ENCODE measurements at places on chromosomes 16 and 17.

DNA sequence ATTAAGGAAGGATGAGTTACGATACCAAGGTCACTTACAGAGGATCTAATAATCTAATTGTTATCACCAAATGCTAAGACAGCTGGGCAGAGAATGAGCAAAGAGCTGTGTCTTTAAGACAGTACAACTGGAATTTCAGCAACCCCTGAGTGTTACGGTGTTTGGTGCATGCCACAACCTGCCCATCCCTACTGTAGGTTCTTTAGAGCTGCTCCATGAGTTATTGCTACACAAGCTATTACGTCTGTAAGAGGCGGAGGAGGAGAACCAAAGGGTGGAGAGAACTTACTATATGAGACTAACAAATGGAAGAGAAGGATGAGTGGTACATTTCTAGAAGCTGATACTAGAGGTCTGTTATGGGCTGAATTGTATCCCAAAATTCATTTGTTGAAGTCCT lies 14.2 kb upstream of the C17orf78 start:
- no peak for DNase-seq

DNA sequence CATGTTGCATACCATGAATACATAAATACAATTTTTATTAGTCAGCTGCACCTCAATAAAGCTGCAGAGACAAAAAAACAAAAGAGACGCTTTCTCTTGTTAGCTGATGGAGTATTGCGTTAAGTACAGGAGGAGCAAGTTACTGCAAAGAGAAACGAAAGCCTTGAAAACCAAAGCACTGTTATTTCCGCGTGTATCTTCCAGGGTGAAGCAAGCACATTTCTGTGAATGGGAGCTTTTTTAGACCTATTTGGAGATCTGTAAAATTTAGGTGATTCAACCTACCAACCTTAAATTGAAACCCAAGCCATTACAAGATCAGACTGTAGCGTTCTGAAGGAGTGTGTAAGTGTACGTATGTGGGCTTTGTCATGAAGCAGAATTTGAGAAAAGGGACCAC lies 390.4 kb downstream of the SOX9 start:
- no peak for DNase-seq

- DNase-seq = peak; percentile 71
Observed at GRCh38 chr17:43766413-43767052, 7.9 kb upstream of the SOST start.

DNA sequence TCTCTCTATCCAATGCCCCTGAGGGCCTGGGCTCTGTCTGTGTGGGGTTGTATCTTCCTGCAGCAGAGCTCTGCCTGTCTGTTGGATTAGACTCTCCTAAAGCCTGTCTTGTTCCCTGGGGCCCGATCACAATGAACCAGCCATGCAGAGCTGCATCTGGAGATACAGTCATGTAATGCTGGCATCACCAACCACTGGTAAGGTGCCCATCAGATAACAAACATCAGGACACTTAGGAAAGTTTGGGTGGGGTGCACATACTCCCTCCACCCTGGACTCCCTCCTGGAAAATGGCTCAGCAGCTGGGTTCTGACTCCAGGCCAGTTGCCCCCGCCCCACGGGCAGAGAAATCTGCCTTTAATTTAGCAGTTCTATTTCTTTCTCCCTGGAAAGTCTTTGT lies 61.3 kb upstream of the BRD7 start:
- no peak for DNase-seq

GRCh38 chr17:34248511-34249024 lies 6.5 kb upstream of the CCL2 start:
- peak; percentile 63 for DNase-seq

- no peak for DNase-seq
Observed at GRCh38 chr17:17264430-17264829, 16.6 kb downstream of the COPS3 start.

DNA sequence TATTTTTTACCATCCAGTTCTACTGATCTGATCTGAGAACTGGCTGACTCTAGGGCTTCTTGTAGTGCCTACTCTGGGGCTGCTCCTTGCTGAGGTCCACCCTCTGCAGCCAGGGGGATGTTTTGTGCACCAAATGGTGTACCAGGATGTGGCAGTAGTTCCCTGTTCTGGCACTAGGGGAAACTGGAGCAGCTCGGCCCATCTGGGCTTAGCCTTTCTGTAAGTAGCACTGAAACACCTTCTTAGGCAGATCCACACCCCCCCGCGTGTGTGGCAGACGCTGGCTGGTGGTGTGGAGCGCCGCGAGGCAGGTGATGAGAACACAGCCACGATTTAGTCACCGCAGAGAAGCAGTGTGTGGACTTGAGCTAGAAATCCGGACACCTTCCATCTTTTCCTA lies 17.0 kb downstream of the DUSP14 start:
- DNase-seq = peak; percentile 60

GRCh38 chr17:13864521-13864920 lies 204.8 kb upstream of the COX10 start:
- peak; percentile 56 for DNase-seq

- peak; percentile 22 for DNase-seq
Observed at GRCh38 chr17:57107498-57108101, 22.6 kb downstream of the AKAP1 start.

GRCh38 chr16:7278636-7279035 lies 54.0 kb upstream of the RBFOX1 start:
- no peak for DNase-seq

DNA sequence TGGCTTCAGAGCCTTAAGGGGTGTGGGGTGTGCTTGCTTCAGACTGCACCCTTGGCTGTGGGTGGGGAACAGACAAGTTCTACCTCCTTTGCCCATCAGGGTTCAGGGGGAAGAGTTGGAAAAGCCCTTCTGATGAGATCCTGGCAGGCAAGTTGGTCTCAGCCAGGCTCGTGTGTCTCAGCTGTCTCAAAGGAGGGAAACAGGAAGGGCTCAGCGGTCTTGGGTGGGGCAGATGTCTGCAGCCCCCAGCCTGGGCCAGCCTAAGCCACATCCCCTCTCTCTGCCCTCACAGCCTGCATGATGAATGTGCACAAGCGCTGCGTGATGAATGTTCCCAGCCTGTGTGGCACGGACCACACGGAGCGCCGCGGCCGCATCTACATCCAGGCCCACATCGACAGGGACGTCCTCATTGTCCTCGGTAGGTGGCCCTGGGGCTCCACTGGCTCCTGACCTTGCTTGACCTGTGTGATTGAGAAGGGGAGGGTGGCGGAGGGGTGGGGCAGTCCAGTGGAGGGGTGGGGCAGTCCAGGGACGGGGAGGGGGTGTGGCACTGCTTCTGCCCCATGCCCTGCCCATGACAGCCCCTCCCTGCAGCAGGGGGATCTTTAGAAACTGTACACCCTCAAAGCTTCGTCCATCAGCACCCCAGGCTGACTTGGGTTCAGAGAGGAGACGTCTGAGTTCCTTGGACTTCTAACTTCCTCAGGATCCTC lies 199.5 kb downstream of the PRKCB start:
- DNase-seq = no peak

GRCh38 chr16:24681793-24682192 lies 47.7 kb upstream of the TNRC6A start:
- DNase-seq = peak; percentile 77

DNA sequence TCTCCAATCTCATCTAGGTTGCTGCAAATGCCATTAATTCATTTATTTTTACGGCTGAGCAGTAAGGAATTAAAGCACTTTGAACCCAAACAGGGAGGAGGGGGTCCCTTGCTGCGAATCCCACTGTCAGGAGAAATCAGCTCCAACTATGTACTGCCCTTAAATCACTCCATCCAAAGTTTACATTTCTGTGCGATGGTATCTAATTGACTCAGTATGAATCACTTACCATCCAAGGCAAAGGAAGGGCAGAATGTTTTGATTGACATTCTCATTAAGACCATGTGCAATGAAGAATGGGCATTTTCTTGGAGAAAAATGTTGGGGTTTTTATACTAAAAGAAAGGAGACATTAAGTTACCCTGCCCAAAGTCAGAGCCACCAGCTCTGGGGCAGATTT lies 47.7 kb upstream of the XYLT1 start:
- DNase-seq = no peak

DNA sequence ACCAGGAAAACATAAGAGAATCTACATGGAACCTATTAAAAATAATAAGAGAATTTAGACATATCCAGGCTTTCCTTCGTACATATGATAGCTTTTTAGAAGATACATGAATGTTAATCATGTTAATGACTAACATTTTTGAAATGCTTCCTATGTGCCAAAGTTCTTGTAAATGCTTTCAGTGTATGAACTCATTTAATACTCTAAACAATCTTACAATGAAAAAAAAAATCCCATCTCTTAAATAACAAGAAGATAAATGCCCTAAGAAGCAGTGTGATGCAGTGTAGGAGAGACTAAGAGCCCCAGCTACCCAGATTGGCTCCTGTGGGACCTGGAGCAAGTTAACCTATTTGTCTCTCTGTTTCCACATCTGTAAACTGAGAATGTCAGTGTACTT lies 220.4 kb upstream of the MYOCD start:
- no peak for DNase-seq

- DNase-seq = no peak
Observed at GRCh38 chr16:79069633-79070032, 530.9 kb downstream of the MAF start.

- no peak for DNase-seq
Observed at GRCh38 chr17:35297666-35298065, 54.8 kb downstream of the SLFN5 start.

DNA sequence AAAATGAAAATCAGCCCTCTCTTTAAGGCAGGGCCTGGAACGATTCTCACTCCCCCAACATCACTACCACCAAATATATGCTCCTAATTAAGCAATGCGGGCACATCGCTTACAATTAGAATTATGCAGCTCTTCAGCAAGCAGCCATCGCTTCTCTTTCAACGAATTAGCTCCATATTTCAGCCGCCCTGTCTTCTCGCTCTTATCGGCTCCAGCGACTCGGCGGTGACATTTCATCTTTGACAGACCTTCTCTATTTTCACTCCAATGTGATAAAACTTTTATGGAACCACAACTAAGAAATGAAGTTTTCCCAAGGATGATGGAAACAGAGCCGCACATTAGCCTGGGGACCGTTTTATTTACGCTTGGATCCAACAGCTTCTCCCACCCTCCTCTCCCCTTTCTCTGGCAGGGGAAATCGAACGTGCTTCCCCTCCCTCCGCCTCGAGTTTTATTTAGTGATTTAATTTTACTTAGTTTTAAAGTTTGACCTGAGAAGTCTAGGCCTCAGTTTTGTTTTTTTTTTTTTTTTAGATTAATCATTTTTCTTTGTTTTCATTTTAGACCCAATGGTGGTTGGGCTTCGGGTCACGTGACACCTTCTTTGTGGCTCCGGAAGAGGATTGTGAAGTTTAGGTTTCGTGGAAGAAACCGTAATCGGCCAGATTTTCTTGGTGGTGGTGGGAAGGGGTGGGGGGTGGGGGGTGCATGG lies 3.1 kb upstream of the HOXB2 start:
- DNase-seq = no peak

Data from choroid plexus epithelial cell (primary cell).